ENCODE measurements at places on chromosomes 4 and X.

GRCh38 chr4:24489870-24490269 lies 94.5 kb downstream of the DHX15 start:
- DNase-seq = no peak

GRCh38 chr4:37388681-37389365 lies 144.3 kb downstream of the NWD2 start:
- DNase-seq = no peak

GRCh38 chr4:187065396-187065795 lies 341.7 kb upstream of the FAT1 start:
- DNase-seq = no peak

GRCh38 chrX:130497531-130497930 lies 95.7 kb downstream of the RBMX2 start:
- no peak for DNase-seq

DNA sequence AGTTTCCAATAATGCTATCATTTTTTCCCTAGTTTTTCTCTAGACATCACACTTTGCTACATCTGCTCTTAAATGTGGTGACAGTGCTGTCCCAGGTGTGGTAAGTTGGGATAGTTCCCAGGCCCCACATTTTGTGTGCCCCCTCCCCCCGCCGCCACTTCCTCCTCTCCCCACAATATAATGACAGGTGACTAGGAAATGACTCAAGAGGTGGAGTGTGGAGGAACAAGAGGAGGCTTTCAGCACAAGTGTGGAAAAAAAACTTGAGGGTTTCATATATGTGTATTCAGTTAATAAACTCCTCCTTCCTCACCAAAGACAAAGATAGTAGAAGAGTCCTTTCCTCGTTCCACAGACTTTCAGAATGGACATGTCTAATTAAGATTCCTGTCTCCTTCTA lies 18.3 kb upstream of the IL21 start:
- no peak for DNase-seq

DNA sequence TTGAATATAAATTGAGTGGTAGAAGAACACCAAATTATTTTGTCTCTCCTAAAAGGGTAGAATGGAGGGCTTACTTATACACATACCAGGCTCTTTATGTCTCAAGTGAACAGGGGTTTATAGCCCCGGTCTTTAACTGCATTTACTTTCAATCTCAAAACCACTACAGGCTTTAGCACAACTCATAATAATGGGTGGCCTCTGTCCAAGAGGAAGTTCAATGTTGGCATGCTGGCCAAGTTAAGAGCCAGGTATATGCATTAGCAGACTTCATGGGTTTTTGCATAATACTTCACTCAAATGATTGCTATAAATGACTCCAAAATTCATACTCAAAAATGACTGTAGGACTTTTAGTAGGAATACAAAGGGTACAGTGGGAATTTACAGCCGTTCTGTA lies 118.5 kb upstream of the OTUD4 start:
- DNase-seq = no peak

DNA sequence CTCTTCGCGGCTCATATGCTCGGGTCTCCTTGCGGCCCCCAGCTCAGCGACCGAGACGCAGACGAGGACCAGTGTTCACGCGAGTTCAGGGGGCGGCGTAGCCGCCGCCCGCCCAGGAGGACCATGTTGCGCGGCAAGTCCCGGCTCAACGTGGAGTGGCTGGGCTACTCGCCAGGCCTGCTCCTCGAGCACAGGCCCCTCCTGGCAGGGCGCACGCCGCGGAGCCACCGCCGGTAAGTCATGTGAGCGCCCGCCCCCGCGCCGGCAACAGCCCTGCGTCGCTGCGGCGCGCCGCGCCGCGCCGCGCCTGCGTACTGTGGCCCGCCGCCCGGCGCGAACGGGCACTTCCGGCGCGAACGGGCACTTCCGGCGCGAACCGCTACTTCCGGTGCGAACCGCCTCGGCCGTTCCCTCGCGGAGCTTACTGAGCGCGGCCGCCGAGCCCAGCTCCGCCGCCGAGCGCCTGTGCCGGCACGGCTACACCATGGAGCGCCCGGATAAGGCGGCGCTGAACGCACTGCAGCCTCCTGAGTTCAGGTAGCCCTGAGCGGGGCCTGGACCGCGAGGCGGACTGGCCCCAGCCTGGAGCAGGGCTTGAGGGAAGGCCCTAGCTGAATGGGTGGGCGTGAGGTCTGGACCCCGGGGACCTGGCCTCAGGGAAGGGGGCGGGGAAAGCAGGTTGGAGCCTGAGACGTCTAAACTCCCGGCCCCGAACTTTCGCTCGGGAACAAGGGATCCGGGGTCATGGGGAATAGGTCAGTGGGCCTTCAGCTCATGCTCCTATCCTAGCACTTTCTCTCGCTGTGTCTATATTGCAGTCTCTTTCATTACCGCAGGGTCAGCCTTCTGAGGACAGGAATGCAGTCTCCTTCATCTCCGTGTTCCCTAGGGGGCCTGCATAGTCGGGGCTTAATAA lies at the start of gene VMA21:
Gene VMA21, plus strand, starts transcription at position 382 of the 916 bp plus-strand sequence. Its CDS starts 103 bp downstream, at position 485.
- peak; percentile 76 for DNase-seq

GRCh38 chr4:112321776-112322684 lies 24.9 kb downstream of the ALPK1 start:
- DNase-seq = peak; percentile 56
